ENCODE measurements at places on chromosomes 2 and 18. TPM values are rescaled to one million over a fixed set of nuclear protein-coding genes. Genes with fewer than 3 reads are reported as not detected.
A peak's percentile ranks its signal among the peaks of the same experiment; 100 is the strongest.

The LONRF2 gene
- total RNA-seq: under 0.01 TPM

- no peak for DNase-seq
Measured at GRCh38 chr2:64267699-64268098, 123.5 kb upstream of the PELI1 start.

DNA sequence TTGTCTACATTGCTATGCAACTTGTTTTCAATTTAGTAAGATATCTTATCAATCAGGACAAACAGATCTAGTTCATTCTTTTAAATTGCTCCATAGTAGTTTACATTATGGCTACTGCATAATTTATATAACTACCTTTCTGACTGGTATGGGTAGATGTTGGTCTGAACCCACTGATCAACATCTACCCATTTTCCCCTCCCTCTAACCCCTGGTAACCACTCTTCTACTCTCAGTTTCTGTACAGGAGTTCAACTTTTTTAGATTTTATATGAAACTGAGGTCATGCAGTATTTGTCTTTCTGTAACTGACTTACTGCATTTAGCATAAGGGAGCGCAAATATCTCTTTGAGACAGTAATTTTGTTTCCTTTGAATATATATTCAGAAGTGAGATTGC lies 73.2 kb downstream of the ITSN2 start:
- DNase-seq: no peak

DNA sequence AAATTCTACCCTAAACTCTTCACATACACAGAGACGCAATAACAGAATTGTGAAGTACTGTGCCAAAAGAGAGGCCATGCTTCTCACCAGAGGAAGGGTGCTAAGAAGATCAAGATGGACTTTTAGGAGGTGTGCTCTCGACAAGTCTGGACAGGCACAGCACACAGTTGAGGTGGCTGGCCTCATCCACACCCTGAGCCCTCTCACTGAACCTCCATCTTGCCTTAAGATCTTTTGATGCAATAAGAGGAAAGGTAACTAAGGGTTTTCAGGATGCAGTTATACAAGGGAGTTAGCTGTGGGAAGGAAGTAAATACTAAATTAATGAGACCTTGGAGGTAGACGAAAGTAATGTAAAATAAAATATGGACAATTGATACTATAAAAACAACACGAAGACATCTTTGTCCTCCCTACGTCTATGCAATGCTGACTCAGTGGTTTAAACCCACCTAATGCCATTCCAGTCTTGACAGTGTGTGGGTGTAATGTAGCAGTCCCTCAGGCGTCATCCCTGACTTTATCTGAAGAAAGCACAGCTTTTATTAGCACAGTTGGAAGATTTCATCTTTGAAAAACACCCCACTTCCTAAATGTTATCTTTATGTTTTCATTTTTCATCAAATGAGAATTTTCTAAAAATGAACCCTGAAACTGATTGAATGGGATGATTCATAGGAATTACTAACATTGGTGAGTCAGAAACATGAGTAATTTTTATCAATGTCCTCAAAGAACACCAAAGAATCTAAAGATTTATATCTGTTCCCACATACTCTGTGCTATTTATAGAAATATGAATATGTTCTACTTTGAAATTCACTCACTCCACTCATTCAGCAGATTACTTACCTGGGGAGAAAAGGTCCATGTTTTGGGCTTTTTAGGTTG lies 34.0 kb upstream of the MALL start:
- peak; percentile 97 for DNase-seq

GRCh38 chr2:104447831-104448434 lies 406.0 kb upstream of the POU3F3 start:
- no peak for DNase-seq

DNA sequence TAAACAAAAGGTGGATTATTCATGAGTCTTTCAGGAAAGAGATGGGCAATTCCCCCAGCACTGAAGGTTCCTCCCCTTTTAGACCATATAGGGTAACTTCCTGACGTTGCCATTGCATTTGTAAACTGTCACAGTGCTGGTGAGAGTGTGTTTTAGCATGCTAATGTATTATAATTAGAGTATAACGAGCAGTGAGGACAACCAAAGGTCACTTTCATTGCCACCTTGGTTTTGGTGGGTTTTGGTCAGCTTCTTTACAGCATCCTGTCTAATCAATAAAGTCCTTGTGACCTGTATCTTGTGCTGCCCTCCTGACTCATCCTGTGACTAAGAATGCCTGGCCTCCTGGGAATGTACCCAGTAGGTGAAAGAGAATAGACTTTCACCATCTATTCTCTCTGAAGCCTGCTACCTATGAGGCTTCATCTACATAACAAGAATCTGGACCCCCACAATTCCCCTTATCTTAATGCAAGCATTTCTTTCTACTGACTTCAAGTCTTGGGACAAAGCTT lies 148.7 kb downstream of the CABLES1 start:
- DNase-seq: peak; percentile 46

The GPR55 gene
- total RNA-seq: not detected

GRCh38 chr2:163778045-163778781 lies 42.4 kb upstream of the FIGN start:
- peak; percentile 69 for DNase-seq

- DNase-seq: no peak
Measured at GRCh38 chr2:84894758-84895520, 10.5 kb upstream of the TMSB10 start.

- DNase-seq: no peak
Measured at GRCh38 chr2:20615466-20616241, 35.2 kb downstream of the HS1BP3 start.

The COL6A3 gene
- 1,525 TPM for total RNA-seq

GRCh38 chr2:36800381-36800780 lies 103.9 kb downstream of the VIT start:
- no peak for DNase-seq

DNA sequence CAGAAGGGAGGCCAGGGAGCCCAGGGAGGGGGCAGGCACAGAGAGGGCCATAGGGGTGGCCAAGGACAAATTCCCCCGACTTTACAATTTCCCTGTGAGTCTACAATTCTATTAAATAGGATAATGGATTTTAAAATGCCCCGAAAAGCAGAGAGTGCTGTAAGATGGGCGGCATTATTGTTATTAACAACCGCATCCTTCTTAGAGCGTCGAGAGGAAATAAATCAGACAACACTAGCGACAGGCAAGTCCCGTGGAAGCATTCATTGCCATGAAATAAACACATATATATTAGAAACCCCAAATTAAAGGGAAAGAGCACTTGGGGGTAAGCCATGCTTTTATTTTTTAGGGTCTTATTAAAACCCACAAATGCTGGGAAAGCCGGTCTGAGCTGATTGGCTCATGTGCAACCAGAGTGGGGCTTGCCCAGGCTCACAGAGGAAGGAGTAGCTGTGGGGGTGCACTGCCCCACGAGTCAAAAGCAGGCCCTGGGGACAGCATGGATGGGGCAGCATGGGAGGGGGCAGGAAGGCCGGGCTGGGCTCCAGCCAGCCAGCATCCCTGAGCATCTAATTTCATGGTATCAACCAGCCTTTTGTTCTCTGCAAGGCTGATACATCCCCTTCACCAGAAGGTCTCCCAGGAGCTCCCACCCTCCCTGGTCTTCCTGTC lies 187.1 kb downstream of the CELF4 start:
- no peak for DNase-seq

DNA sequence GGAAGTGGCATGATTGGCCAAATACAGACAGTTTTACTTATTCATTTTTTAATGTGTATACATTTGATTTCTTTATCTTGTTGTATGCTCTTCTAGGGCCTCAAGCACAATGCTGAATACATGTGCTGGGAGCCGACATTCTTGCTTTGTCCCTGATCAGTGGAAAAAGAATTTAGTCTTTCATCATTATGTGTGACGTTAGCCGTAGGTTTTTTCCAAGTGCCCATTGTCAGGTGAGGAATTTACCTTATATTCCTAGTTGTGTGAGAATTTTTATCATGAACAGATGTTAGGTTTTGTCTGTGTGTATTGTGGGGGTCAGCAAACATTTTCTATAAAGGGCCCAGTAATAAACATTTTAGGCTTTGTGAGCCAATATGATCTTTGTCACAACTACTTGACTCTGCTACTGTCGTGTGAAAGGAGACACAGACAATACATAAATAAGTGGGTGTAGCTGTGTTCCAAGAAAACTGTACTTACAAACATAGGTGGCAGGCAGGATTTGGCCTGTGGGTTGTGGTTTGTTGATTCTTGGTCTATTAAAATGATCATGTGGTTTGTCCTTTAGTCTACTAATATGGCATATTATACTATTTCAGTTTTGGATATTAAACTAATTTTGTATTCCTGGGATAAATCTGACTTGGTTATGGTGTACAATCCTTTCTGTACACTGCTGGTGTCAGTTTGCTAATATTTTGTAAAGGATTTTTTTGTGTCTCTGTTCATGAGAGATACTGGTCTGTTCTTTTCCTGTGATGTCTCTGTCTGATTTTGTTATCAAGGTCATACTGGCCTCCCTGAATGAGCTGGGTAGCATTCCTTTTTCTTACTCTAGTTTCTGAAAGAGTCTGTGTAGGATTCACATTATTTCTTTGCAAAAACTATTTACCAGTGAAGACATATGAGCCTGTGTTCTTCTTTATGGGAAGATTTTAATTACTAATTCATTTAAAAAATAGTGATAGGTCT lies 132.2 kb upstream of the SMAD7 start:
- DNase-seq: no peak

- DNase-seq: peak; percentile 51
Measured at GRCh38 chr2:188291142-188291616, 495 bp upstream of the GULP1 start.

The NT5C1B gene
- not detected for total RNA-seq

The RAPGEF4 gene
- 1.3 TPM for total RNA-seq

GRCh38 chr2:2838548-2838845 lies 507.4 kb upstream of the MYT1L start:
- DNase-seq: no peak

- no peak for DNase-seq
Measured at GRCh38 chr2:221202431-221202830, 369.7 kb downstream of the EPHA4 start.

The SAG gene
- total RNA-seq: not detected

GRCh38 chr18:49728542-49728941 lies 84.8 kb downstream of the ACAA2 start:
- DNase-seq: peak; percentile 20

The LRRC30 gene
- not detected for total RNA-seq

The ALK gene
- total RNA-seq: under 0.01 TPM

- DNase-seq: no peak
Measured at GRCh38 chr2:105723431-105723830, 21.3 kb upstream of the NCK2 start.

DNA sequence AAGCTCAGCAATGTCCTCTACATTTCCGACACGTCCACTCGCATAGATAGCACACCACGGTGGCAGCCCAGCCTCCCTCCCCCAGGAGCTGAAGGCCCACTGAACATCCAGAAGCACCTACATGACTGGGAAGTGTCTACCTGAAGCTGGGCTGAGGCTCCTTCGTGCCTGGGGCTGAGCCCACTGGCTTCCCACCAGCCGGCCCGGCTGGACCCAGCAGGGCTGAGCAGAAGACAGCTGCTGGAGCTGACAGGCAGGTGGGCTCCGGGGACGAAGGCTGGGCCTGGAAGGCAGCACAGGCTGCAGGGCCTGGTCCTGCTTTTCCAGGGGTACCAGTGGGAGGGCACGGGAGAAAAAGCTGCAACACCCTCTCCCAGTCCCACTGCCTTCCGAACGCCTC lies 13.5 kb downstream of the SDC1 start:
- DNase-seq: no peak

The GPAT2 gene
- total RNA-seq: 3.9 TPM

Measured in fibroblast of lung (primary cell).